Suppressor macrophage (primary cell): ENCODE measurements at places on chromosomes 3 and 15.

- DNase-seq = no peak
Measured at GRCh38 chr3:105166893-105167292, 199.8 kb upstream of the ALCAM start.

DNA sequence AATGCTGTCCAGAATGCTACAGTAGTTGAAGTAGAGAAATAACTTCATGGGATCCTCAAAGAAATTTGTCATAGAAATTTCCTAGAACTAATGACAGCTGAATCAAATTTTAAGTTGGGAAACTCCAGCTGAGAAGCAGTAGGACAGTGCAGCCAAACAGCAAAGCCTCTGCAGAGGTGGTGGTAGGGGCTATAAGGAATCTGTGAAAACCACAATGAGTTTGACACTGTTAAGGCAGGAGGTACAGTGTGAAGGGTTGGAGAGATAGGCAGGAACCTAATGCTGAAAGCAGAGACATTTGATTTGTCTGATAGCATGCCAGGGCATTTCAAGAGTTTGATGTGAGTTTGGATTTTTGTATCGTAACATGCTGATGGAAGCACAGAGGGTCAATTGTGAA lies 22.0 kb downstream of the ASTE1 start:
- no peak for DNase-seq

- DNase-seq = peak; percentile 80
Measured at GRCh38 chr3:151873398-151873797, at the start of gene SUCNR1. Gene SUCNR1, plus strand, starts transcription at chr3:151873643. Its CDS starts 6,250 bp downstream, at chr3:151879893.

DNA sequence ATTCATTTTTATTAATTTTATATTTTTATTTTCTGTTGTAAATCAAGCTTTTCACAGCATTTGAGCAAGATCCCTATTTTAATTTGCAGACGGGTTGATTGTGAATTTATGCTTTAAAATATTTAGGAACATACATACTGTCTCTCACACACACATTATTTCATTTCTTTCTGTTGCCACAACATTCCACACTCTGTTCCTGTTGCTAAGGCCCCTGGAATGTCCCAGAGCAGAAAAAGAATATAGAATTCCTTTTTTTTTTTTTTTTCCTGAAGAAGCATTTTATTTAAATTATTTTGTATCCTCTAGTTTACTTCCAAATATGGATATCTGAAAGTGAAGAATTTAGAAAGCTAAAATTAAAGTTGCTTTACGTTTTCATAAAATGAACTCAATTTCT lies 36.8 kb upstream of the SCAANT1 start:
- no peak for DNase-seq

DNA sequence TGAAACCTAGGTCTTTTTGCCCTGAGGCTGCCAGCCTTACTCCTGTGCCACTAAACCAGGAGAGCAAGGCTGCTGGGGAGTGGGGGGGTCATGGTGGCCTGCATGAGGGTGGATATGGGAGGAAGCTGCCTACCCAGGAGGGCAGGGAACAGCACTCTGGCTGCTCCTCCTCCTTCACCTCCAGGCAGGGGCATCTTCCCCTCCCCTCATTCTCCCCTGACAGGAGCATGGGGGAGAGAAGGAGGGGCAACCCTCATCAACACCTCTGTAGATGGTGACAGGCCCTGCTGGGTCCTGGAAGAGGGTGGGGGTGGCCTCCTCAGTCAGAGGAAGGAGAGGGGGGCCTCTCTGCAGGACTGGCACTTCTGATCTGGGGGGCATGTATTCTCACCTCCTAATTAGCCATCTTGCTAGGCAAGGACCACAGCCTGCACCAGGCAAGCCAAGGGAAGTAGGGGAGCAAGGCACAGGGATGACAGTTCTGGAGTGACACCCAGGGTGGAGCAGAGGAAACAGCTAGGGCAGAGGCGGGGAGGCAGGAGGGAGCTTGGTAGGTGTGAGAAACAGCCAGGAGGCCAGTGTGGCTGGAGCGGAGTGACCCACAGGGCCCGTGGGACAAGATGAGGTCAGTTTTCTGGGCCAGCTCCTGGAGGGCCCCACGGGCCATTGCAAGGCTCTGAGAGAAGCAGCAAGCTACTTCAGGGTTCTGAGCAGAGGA lies 4.9 kb downstream of the CCDC33 start:
- no peak for DNase-seq

DNA sequence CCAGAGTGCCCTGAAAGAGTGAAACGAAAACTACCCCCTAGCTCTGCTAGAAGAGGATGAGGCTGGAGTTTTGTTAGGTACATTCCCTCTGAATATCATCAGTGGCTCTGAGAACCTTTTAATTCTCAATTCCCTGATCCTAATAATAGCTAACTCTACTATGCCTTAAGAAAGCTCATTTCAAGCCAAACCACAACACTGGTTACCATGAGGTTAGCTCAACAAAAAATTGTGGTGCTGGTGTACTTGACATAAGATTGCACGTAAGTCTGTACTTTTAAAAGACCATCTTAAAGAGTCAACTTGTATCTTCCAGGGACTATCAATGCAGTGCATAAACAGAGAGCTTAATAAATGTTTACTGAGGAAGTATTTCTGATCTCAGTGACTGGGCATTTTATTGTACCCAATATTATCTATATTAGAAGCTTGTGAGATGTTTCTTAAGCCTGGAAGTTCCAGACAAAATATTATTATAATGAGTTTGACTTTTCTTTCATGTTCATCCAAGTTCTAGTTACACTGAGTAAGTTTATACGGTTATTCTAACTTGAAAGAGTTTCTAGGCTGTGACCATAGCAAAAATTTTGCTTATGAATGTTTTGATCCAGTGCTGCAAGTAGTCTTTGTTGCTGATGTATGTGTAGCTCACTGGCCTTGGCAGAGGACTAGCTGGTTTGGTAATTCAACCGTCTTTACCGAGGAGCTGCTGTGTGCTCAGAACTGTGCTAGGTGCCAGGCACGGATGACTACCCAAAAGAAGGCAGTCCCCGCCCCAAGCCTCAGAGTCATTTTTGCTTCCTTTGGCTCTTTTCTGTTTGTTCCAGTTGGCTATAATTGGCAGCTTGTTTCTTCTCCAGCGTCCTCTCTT lies 334.4 kb upstream of the TRIM42 start:
- no peak for DNase-seq

DNA sequence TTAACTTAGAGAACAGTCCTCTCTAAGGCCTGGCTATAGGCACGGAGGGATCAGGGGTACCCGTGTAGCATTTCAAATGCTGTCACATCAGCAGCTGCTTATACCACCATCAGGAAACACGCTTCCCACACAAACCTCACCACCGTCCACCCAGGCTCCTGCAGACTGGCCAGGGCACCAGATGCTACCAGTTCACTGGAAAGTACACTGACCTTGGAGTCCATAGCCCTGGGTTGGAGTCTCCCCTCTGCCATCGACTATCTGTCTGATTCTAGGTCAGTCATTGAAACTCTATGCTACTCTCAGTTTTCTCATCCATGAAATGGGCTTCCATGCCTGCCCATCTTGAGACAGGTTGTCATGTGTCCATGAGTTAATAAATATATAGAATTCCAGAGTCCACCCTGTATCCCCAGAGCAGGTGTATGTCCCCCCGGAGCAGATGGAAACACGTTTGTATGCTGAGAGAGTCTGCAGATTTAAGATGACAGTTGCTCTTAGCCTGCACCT lies 156.0 kb upstream of the SMAD3 start:
- DNase-seq = no peak

DNA sequence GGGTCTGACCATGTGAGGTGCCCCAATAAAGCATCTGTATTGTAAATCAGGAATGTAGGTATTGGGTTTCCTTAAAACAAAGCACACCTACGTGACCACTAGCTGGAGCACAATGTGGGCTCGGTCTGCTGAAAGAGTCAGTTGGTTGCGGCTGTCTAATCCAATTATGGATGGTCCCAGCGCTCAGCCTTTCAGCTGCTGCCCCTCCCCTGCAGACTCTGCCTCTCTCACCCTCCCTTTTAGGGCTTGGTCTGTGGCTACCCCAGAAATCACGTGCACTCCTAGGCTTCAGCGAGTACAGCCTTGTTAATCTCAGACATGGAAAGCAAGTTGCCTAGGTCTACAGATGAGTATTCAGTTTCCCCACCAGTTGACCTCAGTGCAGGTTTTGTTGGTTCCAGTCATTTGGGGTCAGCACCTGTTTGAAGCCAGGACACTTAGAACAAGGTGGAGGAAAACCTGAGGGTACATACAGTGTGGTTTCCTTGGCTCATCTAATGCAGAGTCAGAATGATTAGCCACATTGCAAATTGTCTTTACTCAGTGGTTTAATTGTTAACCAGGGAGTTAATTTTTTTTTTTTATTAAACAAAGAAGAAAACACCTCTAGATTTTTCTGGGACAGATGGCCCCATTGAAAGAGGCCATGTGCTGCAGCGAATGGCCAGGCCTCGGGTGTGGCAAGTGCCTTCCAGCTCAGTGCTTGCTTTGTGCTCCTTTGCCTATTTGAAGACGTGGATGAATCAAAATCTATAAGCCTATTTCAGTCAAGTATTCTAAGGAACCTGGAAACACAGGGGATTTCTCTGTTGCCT lies 137.7 kb downstream of the IGF1R start:
- DNase-seq = no peak

DNA sequence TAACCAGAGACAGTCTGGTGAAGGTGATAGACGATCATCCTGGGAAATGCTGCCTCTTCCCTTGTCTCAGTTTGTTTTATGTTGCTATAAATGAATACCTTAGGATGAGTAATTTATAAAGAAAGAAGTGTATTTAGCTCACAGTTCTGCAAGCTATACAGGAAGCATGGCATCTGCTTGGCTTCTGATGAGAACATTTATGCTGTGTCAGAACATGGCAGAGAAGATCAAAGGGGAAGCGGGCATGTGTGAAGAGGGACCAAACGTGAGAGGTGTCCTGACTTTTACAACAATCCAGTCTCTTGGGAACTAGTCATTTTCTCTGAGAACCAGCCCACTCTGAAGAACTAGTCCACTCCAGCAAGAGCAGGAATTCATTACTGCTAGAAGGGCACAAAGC lies 9.6 kb downstream of the CMC1 start:
- peak; percentile 31 for DNase-seq

DNA sequence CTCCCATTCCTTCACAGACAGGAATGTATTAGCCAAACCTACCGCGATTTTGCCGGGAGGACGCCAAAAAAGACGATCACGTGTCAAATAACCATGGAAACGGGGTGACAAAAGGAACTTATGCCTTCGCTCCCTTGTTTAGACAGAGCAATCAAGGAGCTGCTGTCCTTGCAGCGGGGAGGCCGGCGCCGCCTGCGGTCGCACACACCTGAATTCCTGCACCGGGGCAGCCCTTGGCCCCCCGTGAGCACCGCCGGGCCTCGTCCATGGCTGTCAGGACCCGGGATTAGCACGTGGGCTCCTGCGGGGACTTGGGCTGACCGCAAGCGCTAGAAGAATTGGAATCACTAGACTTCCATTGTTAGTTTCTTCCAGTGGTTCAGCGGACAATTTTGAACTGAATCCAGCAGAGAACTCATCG lies 193.1 kb downstream of the SHQ1 start:
- DNase-seq = no peak

GRCh38 chr15:63414474-63415120 lies 33.0 kb upstream of the CA12 start:
- no peak for DNase-seq

DNA sequence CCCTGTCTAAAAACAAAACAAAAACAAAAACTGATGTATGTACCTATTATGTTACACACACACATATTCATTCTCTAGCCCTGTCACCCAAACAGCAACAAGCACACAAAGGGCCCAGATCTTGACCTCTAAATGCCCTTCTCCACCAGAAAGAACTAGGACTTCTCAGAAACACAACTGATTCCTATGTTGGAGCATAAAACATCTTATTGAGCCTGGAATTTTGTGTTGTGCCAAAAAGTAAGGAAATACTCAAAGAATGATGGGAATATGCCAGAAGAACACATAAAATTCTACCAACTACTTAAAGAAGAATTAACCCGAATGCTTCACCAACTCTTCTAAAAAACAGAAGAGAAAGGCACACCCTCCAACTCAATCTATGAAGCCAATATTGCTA lies 66.7 kb upstream of the OCA2 start:
- DNase-seq = no peak

DNA sequence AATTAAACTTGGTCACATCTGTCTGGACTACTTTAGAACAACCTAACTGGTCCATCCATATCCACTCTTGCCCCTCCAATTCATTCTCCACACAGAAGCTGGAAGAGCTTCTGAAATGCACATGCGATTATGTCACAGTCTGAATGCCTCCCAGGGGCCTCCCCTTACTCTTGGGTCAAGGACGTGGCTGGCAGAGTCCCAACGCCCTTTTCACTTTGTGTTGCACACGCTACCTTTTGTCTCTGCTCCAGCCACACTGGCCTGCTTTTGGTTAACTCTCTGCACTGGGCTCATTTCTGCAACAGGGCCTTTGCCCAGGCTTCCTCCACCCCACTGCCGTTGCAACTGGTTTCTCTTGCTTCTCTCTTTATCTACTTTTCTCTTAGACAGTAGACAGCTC lies 245.2 kb downstream of the IL20RB start:
- DNase-seq = no peak

GRCh38 chr15:61794276-61794675 lies 266.0 kb downstream of the VPS13C start:
- no peak for DNase-seq

- no peak for DNase-seq
Measured at GRCh38 chr3:82030916-82031315, 269.5 kb upstream of the GBE1 start.

DNA sequence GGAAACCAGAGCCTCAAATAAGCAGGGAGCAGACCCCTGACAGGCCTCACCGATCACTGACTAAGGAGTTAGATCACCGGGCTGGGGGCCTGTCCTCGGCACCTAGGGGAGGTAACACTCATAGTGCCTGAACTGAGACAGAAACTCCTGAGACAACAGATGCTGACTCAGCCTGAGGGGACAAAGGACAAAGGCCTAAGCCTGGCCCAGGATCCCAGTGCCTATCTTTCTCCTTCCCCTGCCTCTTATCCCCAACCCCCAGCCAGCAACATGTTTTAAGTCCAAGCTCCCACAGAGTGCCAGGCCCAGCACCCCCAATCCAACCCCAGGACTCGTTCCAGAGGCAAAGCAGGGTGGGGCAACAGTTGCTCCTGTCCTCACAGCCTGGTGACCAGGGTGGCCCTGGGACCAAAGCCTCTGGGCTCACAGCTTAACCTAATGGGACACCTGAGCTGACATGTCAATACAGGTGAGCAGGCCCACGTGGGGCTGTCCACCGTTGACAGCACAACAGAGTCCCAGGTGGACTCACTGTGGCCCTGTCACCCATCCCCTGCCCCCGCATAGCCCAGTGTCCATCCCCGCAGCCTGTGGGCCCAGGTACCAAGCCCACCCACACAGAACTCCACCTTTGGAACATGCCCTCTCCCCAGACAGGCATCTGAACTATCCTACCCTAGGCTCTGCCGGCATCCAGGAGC lies 37.4 kb downstream of the ADCY5 start:
- DNase-seq = no peak

DNA sequence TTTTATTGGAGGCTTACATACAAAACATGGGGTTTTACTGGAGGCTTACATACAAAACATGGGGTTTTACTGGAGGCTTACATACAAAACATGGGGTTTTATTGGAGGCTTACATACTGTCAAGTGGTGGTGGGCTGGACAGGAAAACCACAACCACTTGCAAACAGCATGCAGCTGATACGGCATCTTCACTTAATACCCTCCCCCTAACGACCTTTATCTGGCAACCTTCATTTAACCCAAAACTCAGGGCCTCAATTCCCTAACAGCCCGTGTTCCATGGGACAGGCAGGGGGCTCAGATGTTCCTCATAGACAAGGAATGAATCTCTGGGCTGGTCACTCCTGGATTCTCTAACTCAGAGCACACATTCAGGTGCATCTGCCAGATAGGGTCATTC lies 137.1 kb downstream of the CD47 start:
- DNase-seq = no peak

- no peak for DNase-seq
Measured at GRCh38 chr3:13123765-13124164, 50.5 kb upstream of the IQSEC1 start.
